A172 (cell line): ENCODE measurements at places on chromosomes 16 and 17.
A peak's percentile ranks its signal among the peaks of the same experiment; 100 is the strongest.

- peak; percentile 59 for DNase-seq
Measured at GRCh38 chr17:36705874-36706731, 104.7 kb downstream of the MRM1 start.

- no peak for DNase-seq
Measured at GRCh38 chr17:73942703-73943415, 260.6 kb upstream of the RPL38 start.

DNA sequence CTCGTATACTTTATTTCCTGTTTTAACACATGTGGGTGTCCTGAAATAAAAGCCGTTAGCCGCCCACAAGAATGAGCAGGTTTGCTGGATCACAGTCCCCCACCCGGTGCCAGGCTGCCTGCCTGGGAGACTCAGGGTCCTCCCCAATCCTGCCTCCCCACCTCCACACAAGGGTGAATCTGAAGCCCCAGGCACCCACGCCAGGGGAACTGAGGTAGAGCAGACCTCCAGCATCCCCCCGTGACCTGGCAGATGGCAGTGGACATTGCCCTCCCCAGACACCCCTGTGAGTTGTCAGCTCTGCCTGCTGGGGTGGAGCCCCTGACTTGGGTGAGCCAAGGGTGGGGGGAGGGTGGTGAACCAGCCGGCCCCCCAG, 114.8 kb downstream of the METRNL start:
- DNase-seq, result no peak

- no peak for DNase-seq
Measured at GRCh38 chr17:69516911-69517310, 102.4 kb downstream of the MAP2K6 start.

DNA sequence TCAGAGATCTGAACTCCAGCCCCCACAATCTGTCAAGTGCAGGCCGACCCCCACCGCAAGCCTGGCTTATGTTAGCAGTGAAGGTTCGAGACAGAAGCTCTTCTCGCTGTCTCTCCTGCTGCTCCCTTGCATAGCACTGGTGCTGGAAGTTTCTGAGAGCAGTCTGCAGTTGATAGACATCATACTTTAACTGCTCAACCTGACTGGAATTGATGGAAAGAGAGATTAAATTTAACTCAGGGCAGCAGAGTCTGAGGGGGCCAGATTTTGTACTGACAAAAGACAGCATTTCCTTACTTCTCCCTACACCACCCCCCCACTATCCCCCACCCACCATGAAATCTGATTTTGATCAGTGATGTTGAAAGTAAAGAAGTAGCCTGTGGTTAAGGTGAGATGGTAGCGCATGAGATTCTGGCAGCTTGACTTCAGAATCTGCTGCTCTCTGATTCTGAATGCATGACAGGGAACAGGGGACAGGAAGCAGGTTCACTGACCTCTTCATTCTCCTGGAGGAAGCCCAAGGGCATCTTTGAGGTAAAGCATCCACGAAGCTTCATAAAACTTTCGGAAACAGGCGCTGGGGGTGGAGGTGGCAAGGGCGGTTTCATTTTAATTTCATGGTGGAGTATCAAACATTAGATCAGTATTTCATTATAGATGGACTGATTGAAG, 44.3 kb upstream of the TMEM97 start:
- DNase-seq, result no peak

- no peak for DNase-seq
Measured at GRCh38 chr17:33152783-33153182, 140.3 kb downstream of the ASIC2 start.

DNA sequence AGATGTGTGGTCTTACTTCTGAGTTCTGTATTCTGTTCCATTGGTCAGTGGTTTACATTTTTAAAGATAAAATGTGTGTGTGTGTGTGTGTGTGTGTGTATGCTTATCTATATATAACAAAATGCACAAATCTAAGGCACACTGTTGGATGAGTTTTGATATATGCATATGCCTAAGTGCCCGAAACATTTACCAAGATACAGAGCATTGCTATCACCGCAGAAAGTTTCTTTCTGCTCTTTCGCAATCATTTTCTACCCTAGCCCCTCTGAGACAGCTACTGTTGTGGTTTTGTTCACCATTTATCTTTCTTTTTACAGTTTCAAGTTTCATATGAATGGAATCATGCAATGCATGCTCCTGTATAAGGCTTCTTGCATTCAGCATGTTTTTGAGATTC, 97.0 kb downstream of the MRTFB start:
- no peak for DNase-seq

GRCh38 chr16:65336160-65336559, 214.3 kb upstream of the CDH11 start:
- DNase-seq, result peak; percentile 29

DNA sequence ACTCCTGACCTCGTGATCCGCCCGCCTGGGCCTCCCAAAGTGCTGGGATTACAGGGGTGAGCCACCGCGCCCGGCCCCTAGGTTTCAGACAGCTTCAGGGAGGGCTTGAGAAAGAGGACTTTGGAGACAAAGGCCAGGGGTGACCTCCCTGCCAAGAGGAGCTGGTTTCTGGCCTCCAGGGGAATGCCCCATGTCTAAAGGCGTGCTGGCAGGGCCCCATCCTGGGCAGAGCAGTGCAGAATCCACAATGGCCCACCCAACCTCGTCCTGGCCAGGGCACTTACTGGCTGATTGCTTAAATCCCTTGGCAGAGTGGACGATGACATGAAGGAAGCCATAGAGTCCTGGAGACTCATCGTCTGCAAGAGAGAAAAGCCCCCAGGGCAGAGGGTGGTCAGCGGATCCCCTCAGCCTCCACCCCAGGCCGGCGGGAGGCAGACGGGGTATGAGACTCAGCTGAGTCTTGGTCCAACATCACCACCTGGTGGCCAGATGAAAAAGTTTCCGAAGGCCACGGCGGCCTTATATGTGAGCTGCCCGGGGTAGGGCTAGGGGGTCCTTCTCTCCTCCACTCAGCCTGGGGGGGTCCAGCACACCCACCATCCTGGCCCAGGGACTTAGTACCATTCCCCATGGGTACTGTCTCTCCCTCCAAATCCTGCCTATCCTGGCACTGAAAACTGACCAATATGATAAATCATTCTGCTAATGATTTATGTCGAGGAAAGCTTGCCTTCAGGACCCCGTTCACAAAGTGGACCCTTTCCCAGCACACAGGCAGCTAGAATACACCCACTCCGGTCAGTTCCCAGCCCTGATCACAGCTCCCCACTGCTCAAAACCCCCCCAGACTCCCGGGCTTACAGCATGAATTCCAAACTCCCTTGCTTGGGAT, 59.1 kb downstream of the TIMM22 start:
- peak; percentile 36 for DNase-seq

DNA sequence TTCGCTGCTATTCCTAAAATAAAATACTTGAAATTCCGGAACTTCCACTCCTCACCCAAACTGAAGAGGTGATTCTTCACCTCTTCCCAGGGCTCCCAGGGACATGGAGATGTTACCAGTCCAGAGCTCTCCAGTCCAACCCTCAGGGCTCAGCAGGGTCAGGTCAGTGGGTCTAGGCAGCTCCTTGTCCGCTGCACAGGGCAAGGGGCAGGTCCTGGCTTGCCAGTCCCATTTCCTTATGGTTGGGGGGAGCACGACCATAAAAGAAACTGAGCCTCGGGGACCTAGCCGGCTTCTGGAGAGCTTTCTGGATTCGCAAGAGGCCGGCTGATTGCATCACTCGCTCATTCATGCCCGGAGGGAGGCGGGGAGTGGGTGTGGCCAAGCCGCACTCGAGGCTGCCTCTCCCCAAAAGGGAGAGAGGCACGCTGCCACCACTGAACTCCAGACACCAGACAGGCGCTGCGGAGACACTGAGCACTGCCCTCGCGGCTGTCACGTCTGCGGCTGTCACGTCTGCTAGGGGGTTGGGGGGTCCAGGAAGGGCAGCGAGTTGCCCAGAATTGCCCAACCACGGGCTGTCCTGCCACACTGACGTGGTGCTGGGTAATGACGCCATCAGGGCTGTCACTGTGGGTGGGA, 15.8 kb downstream of the SLC7A5 start:
- DNase-seq, result peak; percentile 89

DNA sequence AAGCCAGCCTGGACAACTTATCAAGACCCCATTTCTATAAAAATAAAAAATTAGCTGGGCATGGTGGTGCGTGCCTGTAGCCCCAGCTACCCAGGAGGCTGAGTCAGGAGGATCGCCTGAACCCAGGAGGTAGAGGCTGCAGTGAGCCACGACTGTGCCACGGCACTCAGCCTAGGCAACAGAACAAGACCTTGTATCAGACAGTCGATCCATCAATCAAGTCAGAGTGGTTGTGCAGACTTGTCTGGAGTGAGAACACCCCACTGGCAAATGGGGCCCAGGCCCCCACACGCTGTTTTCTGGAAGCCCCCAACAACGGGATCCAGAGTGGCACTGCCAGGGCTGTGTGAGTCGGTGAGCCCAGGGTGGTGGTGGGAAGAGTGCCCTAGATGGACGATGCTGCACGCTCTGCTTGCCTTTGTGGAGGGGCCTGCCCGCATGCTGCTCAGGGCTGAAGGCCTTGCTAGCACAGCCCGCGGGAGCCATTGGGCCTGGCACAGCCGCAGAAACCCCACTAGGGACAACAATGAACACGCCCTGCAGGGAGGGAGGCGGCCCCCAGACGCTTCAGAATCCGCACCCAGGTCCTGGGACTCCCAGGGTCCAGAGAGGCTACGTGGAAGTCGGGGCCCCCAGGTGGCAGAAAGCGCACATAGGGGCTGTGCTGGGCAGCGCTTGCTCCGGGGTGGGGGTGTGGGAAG, 80.1 kb upstream of the GNG13 start:
- DNase-seq, result no peak

GRCh38 chr16:83903751-83904150, 4.8 kb downstream of the MLYCD start:
- DNase-seq, result no peak

- peak; percentile 69 for DNase-seq
Measured at GRCh38 chr17:67441052-67441895, 64.2 kb downstream of the PITPNC1 start.

- DNase-seq, result no peak
Measured at GRCh38 chr16:22240023-22240710, 34.1 kb downstream of the EEF2K start.

GRCh38 chr16:69438465-69438864, 14.0 kb downstream of the CYB5B start:
- DNase-seq, result no peak

DNA sequence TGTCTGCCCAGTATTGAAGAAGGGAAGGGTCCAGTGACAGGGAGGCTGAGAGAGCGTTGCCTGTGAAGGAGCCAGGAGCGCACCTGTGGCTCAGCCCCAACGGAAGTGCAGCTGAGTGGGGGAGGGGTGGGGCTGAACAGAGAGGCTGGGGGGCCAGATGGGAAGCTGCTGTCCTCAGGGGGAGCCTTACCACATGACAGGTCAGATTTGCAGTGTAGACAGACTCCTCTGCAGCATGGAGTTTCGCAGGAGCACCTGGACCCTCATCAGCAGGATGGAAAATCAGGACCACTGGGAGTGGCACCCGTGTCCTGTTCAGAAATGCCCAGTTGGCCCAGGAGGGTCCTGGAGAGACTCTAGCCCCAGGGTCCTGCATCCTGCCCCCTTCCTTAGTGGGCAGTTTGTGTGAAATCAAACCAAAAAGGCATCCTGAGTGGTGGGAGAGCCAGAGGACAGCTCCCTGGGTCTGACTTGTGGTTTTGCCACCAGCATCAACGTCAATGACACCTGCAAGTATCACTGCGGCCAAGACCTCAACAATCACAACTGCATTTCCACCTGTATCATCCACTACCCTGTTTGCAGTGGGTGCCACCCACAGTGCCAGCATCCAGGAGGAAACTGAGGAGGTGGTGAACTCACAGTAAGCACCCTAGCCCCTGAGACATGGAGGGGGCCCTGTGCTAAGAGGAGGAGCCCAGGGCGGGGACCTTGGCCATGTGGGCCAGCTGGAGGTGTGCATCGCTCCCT, 7.8 kb downstream of the CD300A start:
- no peak for DNase-seq

- DNase-seq, result no peak
Measured at GRCh38 chr16:2341456-2342447, 1.2 kb upstream of the ABCA3 start.

- no peak for DNase-seq
Measured at GRCh38 chr17:49342575-49342936, 19.5 kb downstream of the ZNF652 start.

DNA sequence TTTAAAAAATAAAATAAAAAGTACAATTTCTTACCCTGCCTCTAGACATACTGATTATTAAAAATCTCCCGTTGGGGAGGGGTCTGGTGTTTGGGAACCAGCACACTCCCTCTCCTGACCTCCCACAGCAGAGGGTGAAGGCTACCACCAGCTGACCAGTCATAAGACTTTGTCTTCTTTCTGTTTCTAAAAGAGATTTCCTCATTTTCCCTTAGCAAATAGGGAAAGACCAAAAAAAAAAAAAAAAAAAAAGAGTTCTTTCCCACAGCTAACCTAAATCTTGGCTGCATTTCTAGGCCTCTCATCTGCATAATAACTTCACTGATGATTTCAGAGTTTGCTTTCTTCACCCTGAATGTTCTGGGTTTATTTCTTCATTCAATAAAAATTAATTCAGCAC, 30.3 kb downstream of the CDK5RAP3 start:
- DNase-seq, result no peak

- DNase-seq, result no peak
Measured at GRCh38 chr17:61364463-61364846, 35.2 kb upstream of the TBX2 start.

- DNase-seq, result peak; percentile 96
Measured at GRCh38 chr17:67390646-67391361, 13.7 kb downstream of the PITPNC1 start.

DNA sequence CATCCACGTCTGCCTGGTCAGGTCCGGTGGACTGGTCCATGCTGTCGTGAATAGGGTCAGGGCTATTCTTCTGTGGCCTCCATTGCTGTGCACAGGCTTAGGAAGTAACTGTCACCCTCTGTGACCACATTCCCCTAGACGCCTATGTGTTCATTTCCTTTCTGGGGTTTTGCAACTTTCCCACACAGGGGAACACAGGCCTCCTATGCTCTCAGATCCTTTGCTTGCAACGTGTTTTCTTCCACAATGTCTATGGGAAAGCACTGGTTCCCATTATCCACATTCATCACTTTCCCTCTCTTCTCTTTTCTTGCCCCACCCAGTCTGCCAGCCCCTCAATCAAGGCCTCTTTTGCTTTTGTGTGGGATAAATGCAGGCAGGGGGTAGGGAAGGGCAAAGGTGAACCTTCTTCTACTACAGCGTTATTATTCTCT, 43.2 kb upstream of the DNAJA2 start:
- DNase-seq, result no peak

DNA sequence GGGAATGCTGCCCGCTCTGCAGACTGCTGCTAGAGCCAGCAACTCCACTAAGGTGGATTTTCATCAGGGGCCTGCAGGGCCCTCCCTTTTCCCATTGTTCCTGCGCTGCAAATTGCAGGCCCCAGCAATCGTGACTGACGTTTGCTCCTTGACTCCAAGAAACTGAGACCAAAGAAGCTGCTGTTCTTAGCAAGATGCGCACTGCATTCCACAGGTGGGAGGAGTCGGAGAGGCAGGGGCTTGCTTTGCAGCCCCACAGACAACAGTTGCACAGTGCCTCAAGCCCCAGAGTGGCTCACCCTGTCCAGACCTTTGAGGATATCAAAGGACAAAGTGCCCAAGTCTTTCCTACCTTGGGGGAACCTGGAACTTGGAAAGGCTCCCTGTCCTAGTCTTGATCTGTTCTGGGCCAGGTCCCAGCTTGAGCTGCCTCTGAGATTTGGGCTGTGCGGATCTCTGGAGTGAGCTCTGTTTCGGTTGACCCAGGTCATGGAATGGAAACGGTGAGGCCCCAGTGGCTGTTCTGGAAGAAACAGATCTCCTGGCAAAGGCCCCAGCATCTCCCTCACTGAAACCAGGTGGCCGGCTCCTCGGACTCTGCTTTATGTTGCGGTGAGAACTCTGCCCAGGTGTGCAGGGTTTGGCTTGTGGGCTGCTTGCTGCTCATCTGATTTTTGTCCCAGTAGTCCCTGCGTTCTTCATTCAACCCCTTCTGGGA, 24.9 kb downstream of the PLCD3 start:
- DNase-seq, result no peak

- no peak for DNase-seq
Measured at GRCh38 chr16:75288596-75289120, 37.2 kb upstream of the BCAR1 start.
